ENCODE measurements at places on chromosomes 6 and 20.

DNA sequence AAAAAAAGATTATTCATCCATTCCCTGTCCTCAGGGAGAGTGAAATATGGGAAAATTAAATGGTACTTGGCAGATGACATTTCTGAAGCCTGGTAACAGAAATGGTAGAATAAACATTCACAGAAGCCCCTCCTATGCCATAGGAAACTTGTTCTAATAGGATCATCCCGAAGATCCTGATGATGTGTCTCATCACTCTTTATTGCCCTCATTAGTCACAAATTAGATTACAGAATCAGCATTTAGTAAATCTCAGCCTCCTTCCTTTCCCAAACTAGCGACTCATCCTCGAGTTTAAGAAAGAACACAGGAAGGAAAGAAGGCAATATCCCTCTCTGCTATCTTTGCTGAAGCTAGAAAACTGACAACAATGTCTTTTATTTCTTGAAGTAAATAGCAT lies 154.4 kb downstream of the TMEM200A start:
- DNase-seq, result no peak

DNA sequence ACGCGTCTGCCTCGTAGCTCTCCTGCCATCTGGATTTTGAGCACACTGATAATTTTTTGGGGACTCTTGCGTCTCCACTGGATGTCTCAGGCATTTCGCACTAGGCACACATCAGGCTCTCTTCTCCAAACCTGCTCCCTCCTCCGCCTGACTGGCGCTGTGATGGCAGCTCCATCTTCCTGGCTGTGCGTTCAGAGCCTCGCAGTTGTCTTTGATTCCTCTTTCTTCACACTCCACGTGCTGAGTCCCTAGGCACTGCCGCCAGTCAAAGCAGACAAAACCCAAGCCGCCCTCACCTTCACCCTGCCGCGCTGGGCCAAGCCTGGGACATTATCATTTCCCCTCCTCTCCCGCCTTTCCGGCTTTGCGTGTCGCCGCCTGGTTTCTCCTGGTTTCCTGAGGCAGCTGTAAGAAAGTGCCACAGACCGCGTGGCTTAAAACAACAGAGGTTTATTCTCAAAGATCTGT lies 778 bp downstream of the PSMG4 start:
- peak; percentile 27 for DNase-seq

- no peak for DNase-seq
These were observed 1.5 kb downstream of the SLC29A1 start for GRCh38 chr6:44224965-44225305.

- no peak for DNase-seq
These were observed 41.5 kb upstream of the ECI2 start for GRCh38 chr6:4176907-4177306.

DNA sequence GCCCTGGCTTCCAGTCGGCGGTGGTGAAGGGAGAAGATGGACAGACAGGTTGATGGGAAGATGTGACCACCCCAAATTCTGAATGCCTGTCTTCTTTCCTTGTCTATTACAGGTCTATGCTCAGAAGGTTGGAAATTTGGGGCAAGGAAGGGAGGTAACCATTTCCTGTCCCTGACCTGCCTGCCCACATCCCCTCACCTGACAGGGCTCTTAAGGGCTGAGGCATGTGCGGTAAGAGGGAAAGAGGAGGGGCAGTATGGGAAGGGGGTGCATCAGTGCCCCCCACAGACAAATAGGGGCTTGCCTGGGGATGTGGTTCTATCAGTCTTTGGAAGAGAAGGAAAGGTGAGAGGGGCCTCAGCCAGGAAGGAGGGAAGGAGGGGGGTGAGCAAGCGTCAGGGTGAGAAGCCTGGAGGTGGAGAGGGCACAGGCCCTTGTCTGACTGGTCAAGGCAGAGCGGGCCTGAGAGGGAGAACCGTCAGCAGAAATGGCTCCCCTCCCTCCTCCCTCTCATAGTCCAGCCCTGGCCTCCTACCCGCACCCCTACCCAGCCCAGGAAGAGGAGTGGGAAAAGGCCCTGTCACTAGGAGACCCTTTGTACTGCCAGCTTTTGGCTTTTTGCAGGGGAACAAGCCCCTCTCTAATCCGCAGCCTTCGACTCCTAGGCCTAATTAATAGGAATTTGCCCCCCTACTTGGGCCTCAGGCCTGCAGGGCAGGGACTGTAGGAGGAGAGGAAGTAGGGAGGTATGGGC lies 104.4 kb upstream of the FOXP4 start:
- peak; percentile 81 for DNase-seq

DNA sequence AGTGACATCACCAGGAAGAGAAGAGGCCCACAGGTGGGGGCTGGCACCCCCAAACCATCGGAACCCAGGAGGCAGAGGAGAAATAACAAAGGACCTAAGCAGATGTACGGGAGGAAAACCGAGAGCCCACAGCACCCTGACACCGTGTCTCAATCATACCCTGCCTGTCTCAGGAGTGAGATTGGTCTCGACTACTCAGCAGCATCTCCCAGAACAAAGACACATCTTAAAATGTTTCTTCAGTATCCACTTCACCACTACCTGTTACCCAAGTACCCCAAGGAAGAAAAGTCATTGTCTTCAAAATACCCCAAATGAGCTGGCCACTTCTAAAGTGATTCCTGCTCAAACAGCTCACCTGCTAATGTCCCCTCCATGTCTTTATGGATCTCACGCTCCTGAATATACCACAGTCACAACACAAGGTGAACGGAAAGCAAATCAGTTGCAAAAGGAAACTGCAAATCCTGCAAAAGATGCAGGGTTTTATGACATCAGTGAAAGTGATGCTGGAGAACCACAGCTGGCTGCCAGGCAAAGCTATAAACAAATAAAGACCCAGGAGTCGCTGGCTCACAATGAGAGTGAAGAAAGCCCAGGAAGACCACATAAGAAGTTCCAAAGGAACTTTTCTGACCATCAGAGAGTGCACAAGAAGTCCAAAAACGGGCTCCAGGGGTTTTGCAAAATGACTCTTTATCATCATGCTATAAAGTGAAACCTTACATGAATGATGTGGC lies 44.1 kb downstream of the PREX1 start:
- no peak for DNase-seq

DNA sequence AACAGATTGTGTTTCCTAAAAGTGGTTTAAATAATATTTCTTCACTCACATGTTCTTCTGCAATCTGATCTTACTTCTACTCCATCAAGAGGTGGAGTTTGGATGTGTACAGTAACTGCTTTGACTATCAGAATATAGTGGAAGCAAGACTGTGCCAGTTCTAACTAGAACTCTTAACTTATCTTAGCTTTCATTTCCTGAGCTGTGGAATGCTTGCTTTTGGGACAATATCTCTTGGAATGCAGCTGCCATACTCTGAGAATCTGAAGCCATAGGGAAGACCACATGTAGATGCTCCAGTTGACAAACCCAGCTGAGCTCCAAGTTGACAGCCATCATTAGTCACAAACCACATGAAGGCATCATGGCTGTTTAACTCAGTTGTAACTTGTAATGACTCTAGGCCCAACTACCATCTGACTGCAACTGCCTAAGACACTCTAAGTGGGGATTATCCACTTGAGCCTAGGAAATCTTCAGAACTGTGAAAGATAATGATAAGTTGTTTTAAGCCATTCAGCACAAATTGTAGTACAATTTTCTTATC lies 40.8 kb upstream of the MAN1A1 start:
- DNase-seq, result peak; percentile 7

- DNase-seq, result peak; percentile 77
These were observed 7.0 kb downstream of the UBD start for GRCh38 chr6:29552512-29553051.

GRCh38 chr20:51562332-51563173 lies 20.0 kb upstream of the NFATC2 start:
- no peak for DNase-seq

GRCh38 chr6:38215225-38215624 lies 395.7 kb downstream of the ZFAND3 start:
- no peak for DNase-seq

GRCh38 chr20:41367393-41367695 lies 726 bp upstream of the EMILIN3 start:
- no peak for DNase-seq

DNA sequence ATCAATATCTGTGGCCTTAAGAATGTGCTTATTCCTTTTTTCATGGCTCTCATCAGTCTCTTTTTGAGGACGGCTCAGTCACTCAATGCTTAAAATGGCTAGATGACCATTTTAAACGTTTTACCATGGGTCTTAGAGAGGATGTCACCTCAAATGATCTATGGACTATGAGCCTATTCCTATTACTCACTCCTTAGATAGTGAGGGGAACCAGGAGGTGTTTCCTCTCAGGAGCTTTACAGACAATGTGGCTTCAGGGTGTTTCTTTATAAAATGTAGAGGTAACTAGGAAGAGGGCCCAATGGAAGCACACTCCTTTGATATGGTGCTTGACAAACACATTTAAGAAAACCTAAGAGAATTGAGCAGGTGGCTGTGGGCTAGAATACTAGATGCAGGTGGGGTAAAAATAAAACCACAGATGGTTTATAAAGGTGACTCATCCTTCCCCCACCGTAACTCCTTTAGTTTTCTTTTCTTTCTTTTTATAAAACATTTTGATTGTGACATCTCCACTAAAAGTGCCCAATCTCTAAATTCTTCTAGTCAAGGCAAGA lies 1.5 kb upstream of the TMEM200A start:
- peak; percentile 72 for DNase-seq

- DNase-seq, result no peak
These were observed 37.6 kb downstream of the RSPH3 start for GRCh38 chr6:158962371-158962770.

- no peak for DNase-seq
These were observed 1172.3 kb downstream of the HACE1 start for GRCh38 chr6:103687430-103687829.

DNA sequence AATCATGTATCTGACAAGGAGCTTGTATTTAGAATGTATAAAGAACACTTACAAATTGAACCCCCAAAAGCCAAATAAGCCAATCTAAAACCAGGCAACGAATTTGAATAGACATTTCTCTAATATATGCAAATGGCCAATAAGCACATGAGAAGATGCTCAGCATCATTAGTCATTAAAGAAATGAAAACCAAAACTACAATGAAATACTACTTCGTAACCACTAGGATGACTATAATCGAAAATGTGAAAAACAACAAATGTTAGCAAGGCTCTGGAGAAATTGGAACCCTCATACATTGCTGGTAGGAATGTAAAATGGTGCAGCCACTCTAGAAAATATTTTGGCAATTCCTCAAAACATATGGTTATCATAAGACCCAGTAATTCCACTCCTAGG lies 105.8 kb upstream of the TOP1 start:
- DNase-seq, result no peak

GRCh38 chr6:15343490-15344191 lies 97.8 kb downstream of the JARID2 start:
- no peak for DNase-seq
